ENCODE measurements at places on chromosomes 1 and 21.
A peak's percentile ranks its signal among the peaks of the same experiment; 100 is the strongest.

- DNase-seq, result no peak
Measured at GRCh38 chr1:25486602-25487001, 55.9 kb downstream of the MACO1 start.

DNA sequence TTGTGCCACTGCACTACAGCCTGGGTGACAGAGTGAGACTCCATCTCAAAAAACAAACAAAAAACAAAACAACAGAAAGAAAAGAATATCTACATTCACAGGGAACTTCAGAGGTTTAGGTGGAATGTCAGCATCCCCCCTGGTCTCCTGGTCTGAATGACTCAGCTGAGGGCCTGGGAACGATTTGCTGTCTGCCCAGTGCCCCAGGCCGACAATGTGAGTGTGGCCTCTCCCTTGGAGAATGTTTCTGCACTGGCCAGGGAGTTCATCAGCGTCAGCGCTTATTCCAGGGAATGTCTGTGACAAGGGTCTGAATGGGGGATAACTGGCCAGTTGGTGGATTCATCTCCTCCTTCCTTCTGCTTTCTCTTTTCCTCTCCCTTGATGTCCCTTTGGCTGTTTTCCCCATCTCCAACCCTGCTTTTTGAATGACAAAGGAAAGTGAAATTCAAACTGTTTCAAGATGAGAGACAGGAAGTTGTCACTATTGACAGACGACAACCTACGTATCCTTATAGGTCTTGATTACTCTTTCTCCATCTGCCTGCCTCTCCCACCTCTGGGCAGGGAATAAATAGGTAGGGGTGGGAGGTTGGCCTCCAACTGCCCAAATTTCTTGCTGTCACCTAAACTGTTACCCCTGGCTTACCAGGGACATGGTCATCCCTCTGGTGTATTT lies 213.1 kb downstream of the HHAT start:
- DNase-seq, result no peak

DNA sequence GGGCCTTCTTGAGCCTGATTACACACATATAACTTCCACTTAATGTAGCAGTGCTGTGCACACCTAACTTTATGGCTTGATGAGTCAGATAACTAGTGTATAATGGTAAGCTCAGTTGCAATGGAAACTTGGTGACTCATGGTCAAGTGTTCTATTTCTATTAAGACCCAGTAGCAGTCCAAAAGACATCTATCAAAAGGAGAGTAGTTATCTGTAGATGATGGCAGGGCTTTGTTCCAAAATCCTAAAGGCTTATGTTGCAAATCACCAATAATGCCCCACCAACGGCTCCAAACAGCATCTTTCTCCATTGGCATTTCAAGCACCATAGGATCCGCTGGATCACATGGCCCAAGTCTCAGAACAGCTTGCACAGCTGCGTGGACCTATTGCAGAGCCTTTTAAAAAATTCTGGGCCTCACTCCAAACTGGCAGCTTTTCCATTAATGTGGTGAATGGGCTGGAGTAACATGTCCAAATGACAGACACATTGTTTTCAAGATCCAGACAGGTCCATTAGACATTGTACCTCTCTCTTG lies 566.8 kb upstream of the USP24 start:
- no peak for DNase-seq

DNA sequence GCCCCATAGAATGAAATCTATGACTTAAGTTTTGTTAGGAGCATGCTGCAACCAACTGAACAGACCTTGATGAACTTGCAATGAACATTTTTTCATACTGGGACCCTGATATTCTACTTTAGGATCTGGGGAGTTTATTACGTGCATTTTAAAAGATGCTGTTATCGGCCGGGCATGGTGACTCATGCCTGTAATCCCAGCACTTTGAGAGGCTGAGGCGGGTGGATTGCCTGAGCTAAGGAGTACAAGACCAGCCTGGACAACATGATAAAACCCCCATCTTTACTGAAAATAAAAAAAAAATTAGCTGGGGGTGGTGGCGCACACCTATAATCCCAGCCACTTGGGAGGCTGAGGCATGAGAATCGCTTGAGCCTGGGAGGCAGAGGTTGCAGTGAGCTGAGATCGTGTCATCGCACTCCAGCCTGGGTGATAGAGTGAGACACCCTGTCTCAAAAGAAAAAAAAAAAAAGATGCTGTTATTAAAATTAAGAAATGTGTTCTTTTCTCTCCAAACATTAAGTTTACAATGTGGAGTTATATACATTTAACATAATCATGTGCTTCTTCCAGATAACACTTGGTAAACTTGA lies 7.1 kb downstream of the MPZL1 start:
- DNase-seq, result no peak

GRCh38 chr1:3033040-3033789 lies 11.9 kb downstream of the ACTRT2 start:
- DNase-seq, result no peak

DNA sequence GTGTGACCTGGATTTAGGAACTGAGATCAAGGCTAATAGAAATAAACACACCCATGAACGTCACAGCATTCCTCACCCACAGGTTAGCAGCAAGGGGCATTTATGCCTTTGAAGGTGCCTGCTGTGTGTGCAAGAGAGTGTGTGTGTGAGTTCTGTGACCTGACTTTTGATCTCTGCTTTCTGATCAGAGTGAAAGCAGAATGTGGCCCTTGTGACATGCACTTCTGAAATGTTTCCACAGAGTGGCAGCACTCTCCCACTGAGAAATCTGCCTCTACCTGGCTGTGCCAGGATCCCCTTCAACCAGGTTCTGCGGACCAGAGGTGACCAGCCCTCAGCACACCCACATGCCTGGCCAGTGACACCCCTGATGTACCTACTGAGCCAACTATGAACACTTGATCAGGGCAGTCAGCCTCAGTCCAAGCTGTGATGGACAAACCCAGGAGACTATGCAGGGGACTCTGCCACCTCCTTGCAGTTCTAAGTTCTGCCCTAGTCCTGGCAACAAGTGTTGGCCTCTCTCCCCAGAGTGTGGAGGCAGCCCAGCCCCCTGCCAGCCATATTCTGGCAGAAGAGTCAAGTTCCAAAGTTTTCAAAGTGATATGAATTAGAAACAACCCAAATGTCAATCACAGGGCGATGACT lies 41.0 kb downstream of the RXRG start:
- DNase-seq, result no peak

- DNase-seq, result no peak
Measured at GRCh38 chr1:73998348-73998959, 199.5 kb downstream of the LRRIQ3 start.

DNA sequence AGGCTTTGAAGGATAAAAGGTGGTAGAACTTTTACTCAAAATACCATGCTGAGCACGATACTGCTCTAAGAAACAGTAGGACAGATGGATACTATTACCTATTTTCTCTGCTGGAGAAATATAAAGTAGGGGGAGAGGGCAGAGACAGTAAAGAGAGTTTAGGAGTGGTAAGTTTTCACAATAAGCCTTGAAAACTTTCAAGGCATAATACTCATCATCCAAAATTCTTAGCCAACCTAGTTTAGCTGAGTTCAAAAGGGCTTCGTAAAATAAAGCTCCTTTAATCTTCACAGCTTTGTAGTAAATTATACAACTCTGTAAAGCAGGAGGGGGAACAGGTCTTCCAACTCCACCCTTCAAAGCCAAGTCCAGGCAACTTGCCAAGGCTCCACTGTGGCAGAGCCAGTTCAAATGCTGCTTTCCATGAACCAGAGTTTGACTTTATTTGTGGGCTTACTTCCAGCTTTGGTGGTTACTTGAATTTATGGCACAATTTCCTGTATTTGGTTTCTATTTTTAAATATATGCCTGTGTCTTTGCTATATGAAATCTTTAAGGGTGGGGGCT lies 15.5 kb downstream of the TEX38 start:
- peak; percentile 39 for DNase-seq

DNA sequence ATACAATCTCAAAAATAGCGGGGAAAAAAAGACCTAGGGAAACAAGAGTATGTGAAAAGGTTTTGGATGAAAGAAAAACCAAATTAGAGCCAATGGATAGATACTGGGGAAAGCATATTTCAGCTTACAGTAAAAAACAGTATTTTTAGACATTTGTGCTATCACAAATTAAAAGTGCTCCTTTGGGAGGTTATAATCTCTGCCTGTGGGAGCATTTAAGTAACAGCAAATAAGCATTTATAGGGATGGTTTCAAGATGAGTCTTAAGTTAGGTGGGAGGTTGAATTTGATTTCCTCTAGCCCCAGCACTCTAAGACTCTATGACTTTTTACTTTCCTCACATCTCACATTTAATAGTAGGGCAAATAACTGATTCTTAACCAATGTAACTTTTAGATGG lies 79.6 kb upstream of the SLFNL1 start:
- no peak for DNase-seq

- no peak for DNase-seq
Measured at GRCh38 chr1:228208831-228209551, 1.1 kb downstream of the OBSCN start.

DNA sequence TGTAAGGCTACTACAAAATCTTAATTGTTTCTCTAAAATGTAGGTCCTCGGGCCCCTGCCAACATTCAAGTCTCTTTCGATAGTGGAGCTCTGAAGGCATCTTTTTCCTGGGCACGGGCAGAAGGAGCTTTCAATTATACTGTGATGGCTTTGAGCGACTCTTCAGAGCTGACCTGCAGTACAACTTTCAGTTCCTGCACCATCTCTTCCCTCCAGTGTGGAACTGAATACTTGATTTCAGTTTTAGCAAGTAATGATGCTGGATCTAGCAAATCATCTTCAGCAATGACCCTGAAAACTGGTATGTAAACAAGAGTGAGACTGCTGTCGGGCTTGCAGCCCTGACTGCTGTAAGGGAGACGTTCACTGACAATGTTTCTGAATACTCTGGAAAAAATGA lies 9.6 kb downstream of the FNDC7 start:
- DNase-seq, result no peak

GRCh38 chr1:226808501-226808900 lies 61.9 kb upstream of the PSEN2 start:
- no peak for DNase-seq

DNA sequence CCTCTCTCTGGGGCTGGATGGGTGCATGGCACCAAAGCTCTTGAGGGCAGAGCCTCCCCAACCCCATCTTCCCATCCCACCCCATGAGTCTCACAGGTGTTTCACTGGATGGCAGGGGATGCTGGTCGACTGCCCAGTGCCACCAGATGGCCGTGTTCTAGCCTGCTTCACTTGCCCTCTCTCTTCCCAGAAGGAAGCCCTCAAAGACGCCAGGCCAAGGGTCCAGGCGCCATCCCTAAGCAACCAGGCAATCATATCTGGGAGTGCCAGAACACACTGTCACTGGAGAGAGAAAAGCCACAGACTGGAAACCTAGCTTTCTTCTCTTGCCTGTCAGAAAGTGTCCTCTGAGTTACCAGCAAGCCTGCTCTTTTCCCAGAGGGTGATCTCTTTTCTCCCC lies 26.7 kb downstream of the PIGM start:
- no peak for DNase-seq

GRCh38 chr1:176136891-176137290 lies 70.2 kb downstream of the COP1 start:
- no peak for DNase-seq

GRCh38 chr1:188891958-188892357 lies 1585.7 kb downstream of the BRINP3 start:
- no peak for DNase-seq

- no peak for DNase-seq
Measured at GRCh38 chr1:162660574-162660973, 28.3 kb downstream of the DDR2 start.

DNA sequence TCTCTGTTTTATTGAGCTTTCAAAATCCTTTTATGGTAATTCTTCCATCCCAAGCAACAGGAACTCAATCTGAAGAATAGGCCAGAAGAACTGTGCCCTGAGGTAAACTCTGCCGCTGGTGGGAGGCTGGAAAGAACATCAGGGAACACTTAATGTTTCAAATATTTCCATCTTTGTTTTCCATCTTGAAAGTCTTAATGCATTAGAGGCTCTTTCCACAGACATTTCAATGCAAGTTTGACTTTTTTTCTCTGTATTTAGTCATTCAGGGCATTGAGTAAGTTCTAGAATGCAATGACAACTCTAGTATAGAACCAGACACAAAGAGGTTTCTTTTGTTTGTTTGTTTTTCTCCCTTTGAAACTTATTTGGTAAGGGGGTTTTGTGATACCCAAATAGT lies 61.5 kb downstream of the KIAA0040 start:
- no peak for DNase-seq

- no peak for DNase-seq
Measured at GRCh38 chr1:27306892-27307761, 14.8 kb upstream of the TMEM222 start.

Data from thoracic aorta (tissue), 2 donors.